ENCODE measurements at places on chromosomes 3 and 15. TPM values are rescaled to one million over a fixed set of nuclear protein-coding genes. Genes with fewer than 3 reads are reported as not detected.

GRCh38 chr3:8085498-8085897 is 416.1 kb upstream of the LMCD1 start:
- no peak for DNase-seq

DNA sequence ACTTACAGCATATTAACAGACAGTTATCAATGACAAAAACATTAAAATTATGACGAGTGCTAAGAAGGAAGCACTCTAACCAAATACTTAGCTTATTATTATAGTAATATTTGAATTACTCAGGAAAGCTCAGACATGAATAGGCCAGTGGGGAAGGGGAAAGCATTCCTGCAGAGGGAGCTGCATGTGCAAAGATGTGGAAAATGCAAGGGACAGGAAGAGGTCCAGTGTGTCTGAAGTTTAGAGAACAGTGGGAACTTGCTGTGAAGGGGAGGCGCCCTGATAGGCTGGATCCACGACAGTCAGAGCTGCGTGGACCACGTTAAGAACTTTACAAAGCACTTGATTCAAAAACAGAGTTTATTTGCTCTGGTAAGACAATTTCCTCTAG is 1.2 kb upstream of the SPICE1 start:
- no peak for DNase-seq

- no peak for DNase-seq
Measured at GRCh38 chr3:4801892-4802291, 177.3 kb upstream of the BHLHE40 start.

GRCh38 chr3:63056932-63057331 is 181.7 kb upstream of the CADPS start:
- DNase-seq, result no peak

DNA sequence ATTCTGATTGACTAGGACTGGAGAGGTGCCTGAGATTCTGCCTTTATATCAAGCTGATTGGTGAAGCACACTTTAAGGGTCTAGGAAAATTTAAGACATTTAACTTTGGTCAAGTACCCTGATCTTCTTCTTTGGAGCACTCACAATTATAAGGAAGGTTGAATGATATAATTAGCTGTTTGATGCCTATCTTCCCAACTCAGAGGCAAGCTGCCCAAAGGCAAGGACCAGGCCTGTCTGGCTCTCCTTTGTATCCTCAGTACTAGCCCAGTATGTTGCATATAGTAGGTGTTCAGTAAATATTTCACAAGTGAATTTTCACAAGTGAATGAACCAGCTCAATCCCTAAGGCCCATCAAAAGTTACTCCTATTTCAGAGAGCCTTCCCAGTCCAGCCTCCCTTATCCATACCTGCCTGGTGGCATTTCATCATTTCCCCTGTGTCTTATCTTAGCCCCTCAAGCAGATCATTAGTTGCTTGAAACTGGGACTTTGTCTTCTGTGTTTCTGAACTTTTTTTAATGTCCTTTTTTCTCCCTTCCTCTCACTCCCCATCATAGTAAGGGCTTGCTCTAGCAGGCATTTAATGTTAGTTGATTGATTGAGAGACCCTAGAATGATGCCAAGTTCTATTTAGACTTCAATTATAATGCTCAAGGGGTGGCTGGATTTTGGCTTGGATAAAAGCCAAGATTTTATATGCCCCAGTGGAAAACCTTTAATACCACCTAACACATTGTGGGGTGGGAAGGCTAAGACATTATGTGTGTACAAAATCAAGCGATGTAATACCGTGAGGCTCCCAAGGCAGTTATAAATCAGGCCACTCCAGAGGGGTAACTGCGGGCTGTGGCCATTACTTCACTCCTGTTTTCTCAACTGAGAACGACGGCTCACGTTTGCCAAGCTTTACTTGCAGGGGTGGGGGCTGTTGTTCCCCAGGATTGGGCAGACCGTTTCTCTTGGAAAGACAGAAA is 43.2 kb upstream of the BOC start:
- no peak for DNase-seq

The GPR149 gene
- total RNA-seq, result not detected

The GHRL gene
- 45.8 TPM for total RNA-seq

- DNase-seq, result no peak
Measured at GRCh38 chr15:44144184-44144583, 50.9 kb downstream of the FRMD5 start.

- DNase-seq, result no peak
Measured at GRCh38 chr15:74545086-74545485, 4.1 kb downstream of the ARID3B start.

DNA sequence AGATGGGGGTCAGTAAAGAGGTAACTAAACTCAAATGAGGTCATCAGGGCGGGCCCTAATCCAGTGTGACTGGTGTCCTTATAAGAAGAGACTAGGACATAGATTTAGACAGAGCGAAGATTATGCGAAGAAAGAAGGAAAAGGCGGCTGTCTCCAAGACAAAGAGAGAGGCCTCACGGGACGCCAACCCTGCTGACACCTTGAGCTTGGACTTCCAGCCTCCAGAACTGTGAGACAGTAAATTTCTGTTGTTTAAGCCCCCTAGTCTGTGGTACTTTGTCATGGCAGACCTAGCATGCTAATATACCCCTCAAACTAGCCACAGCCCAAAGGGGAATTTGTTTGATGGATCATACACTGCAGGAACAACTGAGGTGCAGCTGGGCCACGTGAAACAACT is 183.0 kb downstream of the ABHD5 start:
- DNase-seq, result no peak

DNA sequence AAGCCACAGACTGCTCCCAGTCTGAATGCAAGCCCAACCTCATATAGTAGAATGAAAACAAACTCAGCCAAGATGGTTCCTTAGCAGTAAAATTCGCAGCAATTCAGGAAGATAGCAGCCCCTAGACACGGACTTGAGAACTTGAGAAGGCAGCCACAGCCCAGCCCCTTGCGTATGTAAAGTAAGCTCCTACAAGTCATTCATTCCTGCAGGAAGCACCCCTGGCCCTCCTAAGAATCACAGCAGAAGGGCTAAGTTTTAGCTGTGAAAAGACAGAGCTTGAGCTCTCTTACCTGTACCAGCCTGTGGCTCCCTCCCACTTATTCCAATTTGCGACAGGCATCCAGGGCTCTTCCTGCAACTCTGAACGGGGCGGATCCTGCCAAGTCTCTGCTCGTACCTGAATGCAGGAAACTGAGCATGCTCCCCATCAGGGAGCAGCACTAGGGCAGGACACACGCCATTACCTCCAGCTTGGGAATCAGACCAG is 136.4 kb downstream of the MAGI1 start:
- no peak for DNase-seq

The PPM1M gene
- 6.7 TPM for total RNA-seq

- DNase-seq, result no peak
Measured at GRCh38 chr3:190261015-190261414, 61.2 kb downstream of the CLDN1 start.

GRCh38 chr3:58487140-58487886 is 4.6 kb upstream of the KCTD6 start:
- no peak for DNase-seq

DNA sequence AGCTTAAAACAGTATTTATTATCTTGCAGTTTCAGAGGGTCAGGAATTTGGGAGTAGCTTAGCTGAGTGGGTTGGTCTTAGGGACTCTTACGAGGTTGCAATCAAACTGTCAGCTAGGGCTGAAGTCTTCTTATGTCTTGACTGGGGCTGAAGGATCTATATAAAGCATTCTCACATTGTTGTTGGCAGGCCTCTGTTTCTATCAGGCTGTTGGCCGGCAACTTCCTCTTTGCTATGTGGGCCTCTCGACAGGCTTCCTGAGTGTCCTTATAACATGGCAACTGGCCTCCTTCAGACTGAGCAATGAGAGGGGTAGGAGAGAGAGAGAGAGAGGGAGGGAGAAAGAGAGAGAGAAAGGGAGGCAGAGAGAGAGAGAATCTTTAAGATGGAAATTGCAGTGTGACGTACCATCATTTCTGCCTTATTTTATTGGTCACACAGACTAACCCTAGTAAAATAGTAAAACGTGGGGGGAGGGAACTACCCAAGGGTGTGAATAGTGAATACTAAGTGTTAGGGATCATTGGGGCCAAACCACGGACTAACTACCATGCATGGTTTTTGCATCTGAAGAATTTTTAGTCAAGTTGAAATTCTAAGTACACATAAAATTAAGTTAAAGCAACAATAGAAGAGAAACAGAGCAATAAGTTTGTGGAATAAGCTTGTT is 16.1 kb downstream of the FGF7 start:
- no peak for DNase-seq

GRCh38 chr3:46228260-46229242 is 13.7 kb upstream of the CCR3 start:
- no peak for DNase-seq

GRCh38 chr3:23594894-23595670 is 210.7 kb upstream of the UBE2E1 start:
- DNase-seq, result no peak

DNA sequence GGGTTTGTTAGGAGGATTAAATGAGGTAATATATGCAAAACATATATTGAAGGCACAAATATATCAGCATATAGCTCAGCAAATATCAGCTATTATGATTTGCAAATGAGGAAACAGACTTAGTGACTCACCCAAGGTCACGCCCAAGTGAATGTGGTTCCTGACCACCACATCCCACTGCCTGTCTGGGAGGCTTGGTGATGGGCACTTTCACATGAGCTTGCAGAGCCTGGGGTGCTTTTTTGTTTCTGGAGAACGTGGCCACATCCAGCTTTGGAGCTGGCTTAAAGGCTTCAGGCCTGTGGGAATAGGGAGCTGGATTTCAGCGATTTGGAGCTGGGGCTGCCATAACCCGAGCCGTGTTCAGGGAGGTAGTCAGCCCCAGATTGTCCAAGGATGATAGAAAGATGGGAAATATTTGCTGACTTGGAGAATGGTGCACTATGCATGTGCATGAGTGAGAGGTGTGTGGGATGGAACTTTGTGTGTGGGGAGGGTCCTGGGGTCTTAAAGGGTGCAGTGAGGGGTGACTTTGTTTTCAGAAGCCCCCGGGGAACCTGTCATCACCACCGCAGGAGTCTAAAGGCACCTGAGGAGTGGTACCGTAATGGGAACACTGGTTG is 12.0 kb upstream of the FGD5 start:
- DNase-seq, result no peak

The ROBO2 gene
- total RNA-seq, result 83.8 TPM

DNA sequence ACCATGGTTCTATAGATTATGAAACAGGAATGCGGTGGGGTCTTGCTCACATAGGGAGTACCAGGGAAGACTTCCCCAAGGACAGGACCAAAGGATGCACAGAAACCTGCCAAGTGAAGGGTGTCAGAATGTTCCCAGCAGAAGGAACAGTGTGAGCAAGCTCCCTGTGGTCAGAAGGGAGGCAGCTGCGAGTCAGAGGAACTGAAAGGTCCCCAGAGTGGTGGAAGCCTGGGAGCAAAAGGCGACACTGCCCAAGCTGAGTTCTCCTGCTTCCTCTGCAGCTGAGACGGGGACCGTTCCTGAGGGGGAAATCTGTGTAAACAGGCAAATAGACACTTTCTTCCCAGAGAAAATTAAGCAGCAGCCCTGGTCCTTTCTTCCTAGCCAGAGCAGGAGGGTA is 14.2 kb upstream of the SLC6A6 start:
- DNase-seq, result no peak

GRCh38 chr3:117003501-117003900 is 293.9 kb downstream of the TUSC7 start:
- DNase-seq, result no peak

- no peak for DNase-seq
Measured at GRCh38 chr3:194139814-194140391, 4.0 kb downstream of the HES1 start.

- DNase-seq, result no peak
Measured at GRCh38 chr3:16801223-16801622, 83.5 kb upstream of the PLCL2 start.

DNA sequence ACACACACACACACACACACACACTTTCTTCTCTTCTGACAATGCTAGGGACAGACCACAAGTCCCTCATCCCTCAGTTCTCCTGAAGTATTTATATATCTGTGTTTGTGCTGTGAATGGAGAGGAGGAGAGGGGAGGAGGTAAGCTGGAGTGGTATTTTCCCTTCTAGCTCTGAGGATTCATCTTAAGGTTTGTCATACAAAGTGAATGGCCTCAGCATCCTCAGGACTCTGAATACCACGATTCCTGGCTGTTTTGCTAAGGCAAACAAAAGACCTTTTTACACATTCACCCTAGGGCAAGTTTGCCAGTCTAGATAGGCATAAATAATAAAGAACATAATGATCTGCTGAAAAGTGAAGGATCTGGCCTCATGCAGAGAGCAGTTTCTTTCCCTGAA is 65.7 kb upstream of the CHMP2B start:
- DNase-seq, result no peak

DNA sequence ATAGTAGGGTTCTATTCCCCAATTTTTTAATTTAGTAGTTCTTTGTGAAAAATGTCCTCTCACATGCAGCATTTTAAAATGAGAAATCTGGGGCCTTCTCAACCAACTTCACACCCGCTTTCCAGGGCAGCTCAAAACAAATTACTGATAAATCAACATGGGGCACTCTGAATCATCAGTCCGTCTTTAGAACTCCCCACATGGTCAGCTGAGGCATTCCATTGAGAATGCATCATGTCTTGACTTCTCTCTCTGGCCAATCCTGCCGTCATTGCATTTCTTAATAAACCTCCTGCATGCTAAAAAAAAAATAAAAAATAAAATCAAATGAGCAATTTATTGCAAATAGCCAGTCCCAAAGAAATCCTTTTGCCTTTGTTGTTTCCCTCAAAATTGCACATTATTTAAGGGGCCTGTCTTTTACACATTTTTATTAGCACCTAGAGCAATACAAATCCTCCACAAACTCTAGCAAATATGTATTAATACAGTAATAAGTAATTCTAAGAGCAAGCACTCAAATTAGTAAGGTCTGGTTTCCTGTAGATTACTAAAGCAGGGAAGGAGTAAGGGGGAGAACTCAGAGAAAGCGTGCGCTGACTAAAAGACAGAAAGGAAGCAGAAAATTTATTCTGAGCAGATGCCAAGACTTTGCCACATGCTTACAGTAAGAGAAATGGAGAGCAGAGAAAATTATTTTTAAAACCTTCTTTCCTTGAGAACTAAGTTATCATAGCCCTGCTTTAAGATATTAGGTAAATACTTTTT is 175.7 kb downstream of the TNIK start:
- DNase-seq, result no peak

The FETUB gene
- total RNA-seq, result not detected

The SLC2A2 gene
- 1.5 TPM for total RNA-seq

GRCh38 chr3:189766416-189766815 is 135.2 kb downstream of the TP63 start:
- DNase-seq, result no peak

DNA sequence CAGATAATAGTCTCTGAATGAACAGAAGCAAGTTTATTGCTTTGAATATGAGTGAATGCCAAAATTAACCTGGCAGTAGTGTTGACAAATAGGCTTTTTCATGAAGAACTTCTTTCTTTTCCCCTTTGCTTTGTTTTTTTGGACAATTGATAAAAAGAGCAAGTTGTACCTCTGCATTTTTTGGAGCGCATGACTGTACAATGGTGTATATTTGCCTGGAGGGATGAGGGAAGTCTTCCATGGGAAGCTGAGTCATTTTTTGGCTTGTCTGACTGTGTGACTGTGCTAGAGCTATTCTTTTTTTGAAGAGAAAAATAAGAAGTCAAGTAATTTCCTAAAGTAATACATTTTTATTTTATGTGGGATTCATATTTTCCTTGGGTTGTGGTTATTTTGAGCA is 186.9 kb downstream of the KLHL25 start:
- no peak for DNase-seq

- no peak for DNase-seq
Measured at GRCh38 chr15:20348291-20348899, 193.2 kb downstream of the GOLGA6L6 start.

GRCh38 chr15:58171476-58172061 is 33.4 kb downstream of the AQP9 start:
- no peak for DNase-seq

GRCh38 chr15:90174140-90174875 is 26.8 kb upstream of the SEMA4B start:
- DNase-seq, result no peak
